CD4-positive, alpha-beta memory T cell (primary cell): ENCODE measurements at places on chromosomes 2 and 18. TPM values are rescaled to one million over a fixed set of nuclear protein-coding genes. Genes with fewer than 3 reads are reported as not detected.

DNA sequence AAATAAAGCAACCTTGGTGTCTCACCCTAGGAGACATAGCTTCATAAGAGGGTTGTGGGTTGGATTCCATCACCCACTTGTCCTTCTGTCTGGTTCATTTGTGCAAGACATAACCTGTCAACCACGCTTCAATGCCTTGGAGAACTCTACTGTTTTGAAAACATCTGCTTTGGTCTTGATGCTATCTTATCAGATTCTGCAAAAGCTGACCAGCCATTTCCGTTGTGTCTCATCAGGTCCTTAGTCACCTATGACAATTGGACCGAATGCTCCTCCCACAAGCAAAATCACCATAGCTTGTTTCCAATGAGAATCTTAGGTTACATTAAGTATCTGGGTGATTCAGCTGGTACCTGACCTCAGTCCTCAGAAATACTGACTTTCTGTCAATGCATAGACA lies 35.4 kb downstream of the STAT4 start:
- H3K27me3 ChIP-seq: no peaks in the 10 kb centered on the region
- H3K4me1 ChIP-seq: peaks cover 42% of the 10 kb centered on the region
- peak overlapping the region; percentile 55 for H3K27ac ChIP-seq

DNA sequence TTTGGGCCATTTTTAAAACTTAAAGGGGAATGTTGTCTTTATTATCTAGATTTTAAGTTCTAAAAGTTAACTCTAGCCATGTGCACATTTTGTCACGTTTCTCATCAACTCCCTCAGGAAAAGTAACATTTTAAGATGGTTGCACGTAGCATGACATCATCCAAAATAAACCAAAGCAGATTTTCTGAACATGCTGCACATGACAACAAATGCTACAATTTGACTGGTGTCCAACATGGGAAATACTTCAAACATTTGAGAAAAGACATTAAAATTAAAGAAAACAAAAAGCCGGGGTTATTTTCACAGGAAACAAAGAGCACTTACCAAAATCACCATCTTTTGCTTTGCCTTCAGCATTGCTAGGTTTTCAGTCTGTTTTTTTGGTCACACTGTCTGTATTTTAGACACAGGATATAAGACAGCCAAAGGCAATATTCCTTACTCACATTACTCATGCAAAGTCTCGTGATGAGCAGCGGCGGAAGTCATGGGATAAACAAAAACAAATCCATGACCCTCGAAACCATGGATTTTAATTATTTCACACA lies 51.3 kb upstream of the RND3 start:
- no peaks in the 10 kb centered on the region for H3K27me3 ChIP-seq
- H3K4me3 ChIP-seq: no peak overlapping the region
- no peak overlapping the region for H3K27ac ChIP-seq
- no peaks in the 10 kb centered on the region for H3K36me3 ChIP-seq

- H3K4me3 ChIP-seq: no peak overlapping the region
- no peaks in the 10 kb centered on the region for H3K4me1 ChIP-seq
- no peaks in the 10 kb centered on the region for H3K27me3 ChIP-seq
- no peaks in the 10 kb centered on the region for H3K36me3 ChIP-seq
- DNase-seq: no peak
These were observed 88.5 kb downstream of the VAPA start for GRCh38 chr18:10002280-10002679.

DNA sequence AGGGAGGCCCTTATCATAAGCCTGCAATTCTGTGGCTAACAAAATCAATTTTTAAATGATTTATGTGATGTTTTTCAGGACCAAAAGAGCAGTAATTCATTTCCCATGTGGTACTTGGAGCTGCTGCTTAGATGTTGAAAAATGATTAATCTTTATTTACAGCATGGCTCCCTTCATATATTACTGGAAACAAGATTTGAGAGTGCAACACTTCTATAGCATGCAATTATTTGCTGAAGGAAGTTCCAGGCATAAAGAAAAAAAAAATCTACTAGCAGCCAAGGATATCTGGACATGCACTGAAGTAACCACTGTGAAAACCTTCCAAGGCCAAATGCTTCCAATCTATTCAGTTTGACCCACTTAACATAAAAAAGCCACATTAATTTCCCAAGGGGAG lies 186.3 kb downstream of the SLC8A1 start:
- no peak overlapping the region for H3K4me3 ChIP-seq
- H3K27ac ChIP-seq: no peak overlapping the region
- H3K36me3 ChIP-seq: no peaks in the 10 kb centered on the region
- no peaks in the 10 kb centered on the region for H3K27me3 ChIP-seq
- no peaks in the 10 kb centered on the region for H3K4me1 ChIP-seq
- DNase-seq: no peak

GRCh38 chr2:223598994-223599639 lies 3.0 kb downstream of the SCG2 start:
- H3K27me3 ChIP-seq: no peaks in the 10 kb centered on the region
- DNase-seq: no peak
- no peak overlapping the region for H3K27ac ChIP-seq
- H3K4me3 ChIP-seq: no peak overlapping the region

GRCh38 chr2:38552259-38552658 lies 50.5 kb downstream of the HNRNPLL start:
- H3K27ac ChIP-seq: no peak overlapping the region
- H3K4me1 ChIP-seq: peaks cover 5% of the 10 kb centered on the region
- no peaks in the 10 kb centered on the region for H3K36me3 ChIP-seq
- no peaks in the 10 kb centered on the region for H3K27me3 ChIP-seq
- H3K4me3 ChIP-seq: no peak overlapping the region

- DNase-seq: no peak
- H3K4me3 ChIP-seq: no peak overlapping the region
- no peaks in the 10 kb centered on the region for H3K36me3 ChIP-seq
- no peaks in the 10 kb centered on the region for H3K4me1 ChIP-seq
These were observed 2.6 kb downstream of the SCN7A start for GRCh38 chr2:166491461-166491860.

The ANO7 gene
- not detected for polyA plus RNA-seq

The ACADL gene
- not detected for polyA plus RNA-seq

The ABCG5 gene
- not detected for polyA plus RNA-seq

The SMC6 gene
- polyA plus RNA-seq: 4.8 TPM

The HOXD3 gene
- polyA plus RNA-seq: not detected

DNA sequence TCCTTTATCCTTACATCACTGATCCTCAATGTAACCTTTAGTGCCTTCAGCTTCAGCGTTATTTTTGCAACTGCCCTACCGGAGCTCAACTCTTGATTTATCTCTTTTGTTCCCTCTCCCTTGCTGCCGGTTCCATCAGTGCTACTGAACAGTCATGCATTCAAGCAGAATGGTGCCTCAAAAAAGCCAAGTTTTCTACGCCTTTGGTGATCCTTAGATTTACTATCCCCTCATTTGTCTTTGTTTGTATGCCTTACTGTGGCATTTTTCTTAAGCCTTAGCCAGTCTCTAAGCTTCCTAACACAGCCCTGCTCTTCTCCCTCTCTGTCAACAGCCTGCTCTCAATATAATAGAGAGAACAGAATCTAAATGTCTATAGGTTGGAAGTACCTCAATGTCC lies 847.7 kb downstream of the CPS1 start:
- no peaks in the 10 kb centered on the region for H3K36me3 ChIP-seq
- no peaks in the 10 kb centered on the region for H3K4me1 ChIP-seq
- no peak overlapping the region for H3K27ac ChIP-seq

DNA sequence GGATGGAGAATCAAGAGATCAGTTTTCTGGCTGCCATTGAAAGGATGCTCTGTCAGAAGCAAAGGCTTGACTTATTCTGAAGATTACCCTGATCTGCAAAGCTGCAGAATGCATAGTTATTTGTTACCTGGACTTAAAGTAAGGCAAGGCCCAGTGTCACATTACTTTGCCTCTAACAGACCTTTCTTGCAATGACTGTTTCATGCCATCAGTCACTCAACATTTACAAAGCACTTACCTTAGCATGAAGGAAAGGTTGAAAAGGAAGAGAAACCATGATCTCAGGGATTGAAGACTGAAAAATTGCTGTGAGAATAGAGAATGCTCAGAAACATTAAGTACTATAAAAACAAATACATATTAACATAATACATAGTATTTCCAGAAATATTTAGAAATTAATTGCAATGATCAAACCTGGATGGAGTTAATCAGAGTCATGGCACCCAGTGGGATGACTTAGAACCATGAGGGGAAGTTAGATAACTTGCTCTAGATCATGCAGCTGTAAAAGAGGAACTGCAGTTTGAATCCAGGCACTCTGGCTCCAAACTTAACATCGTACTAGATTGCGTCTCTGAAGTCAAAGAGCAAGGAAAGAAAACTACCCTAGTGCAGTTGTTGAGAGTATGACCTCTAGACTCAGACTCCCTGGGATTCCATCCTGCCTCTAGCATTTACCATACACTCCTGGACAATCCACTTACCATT lies 26.5 kb upstream of the FAM117B start:
- DNase-seq: no peak
- no peaks in the 10 kb centered on the region for H3K27me3 ChIP-seq
- no peak overlapping the region for H3K4me3 ChIP-seq
- no peaks in the 10 kb centered on the region for H3K36me3 ChIP-seq
- H3K27ac ChIP-seq: no peak overlapping the region

- H3K4me1 ChIP-seq: no peaks in the 10 kb centered on the region
- H3K27ac ChIP-seq: no peak overlapping the region
- no peaks in the 10 kb centered on the region for H3K27me3 ChIP-seq
- no peaks in the 10 kb centered on the region for H3K36me3 ChIP-seq
These were observed 230.6 kb downstream of the EIPR1 start for GRCh38 chr2:3146772-3147650.

DNA sequence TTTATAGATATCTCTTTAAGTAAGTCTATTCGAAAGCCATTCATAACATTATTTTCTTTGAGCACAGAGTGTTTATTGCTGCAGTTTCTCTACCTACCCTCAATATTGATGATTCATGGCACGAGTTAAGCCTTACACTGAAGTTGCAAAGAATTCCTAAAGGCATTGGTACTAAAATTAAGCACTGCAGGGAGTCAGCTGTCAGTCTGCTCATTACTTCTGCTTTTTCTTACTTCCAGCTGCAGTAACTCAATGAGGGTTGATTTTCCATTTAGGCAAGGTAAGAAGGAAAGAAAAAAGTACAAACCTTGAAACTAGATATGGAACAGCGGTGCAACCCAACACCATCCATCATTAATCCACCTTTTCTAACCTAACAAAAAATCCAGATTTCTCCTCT lies 65.2 kb downstream of the RNF152 start:
- DNase-seq: no peak
- no peak overlapping the region for H3K4me3 ChIP-seq
- H3K27me3 ChIP-seq: no peaks in the 10 kb centered on the region
- no peak overlapping the region for H3K27ac ChIP-seq
- peaks cover 2% of the 10 kb centered on the region for H3K4me1 ChIP-seq

- no peak overlapping the region for H3K27ac ChIP-seq
- no peak for DNase-seq
- no peak overlapping the region for H3K4me3 ChIP-seq
- peaks cover 8% of the 10 kb centered on the region for H3K36me3 ChIP-seq
- no peaks in the 10 kb centered on the region for H3K4me1 ChIP-seq
These were observed 32.3 kb upstream of the ASPRV1 start for GRCh38 chr2:69993708-69994107.

- DNase-seq: no peak
- H3K36me3 ChIP-seq: no peaks in the 10 kb centered on the region
- no peak overlapping the region for H3K27ac ChIP-seq
- no peak overlapping the region for H3K4me3 ChIP-seq
- H3K27me3 ChIP-seq: no peaks in the 10 kb centered on the region
- no peaks in the 10 kb centered on the region for H3K4me1 ChIP-seq
These were observed 163.7 kb upstream of the KLHL29 start for GRCh38 chr2:23221236-23221635.

DNA sequence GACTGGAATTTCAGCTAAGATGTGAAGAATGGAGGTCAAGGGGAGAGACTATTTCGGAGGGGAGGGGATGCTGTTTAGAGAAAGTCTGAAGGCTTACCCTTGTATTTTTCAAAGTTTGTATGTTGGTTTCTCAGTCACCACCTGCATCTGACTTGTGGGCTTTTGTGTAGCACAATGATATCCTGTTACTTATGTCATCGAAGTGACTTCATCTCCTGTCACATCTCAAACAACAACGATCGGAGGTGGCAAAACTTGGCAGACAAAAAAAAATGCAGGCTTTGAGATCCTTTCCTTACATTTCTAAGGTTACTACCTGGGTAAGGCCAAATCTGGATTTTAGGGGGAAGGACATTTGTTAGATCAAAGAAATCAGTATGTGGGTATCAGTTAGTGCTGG lies 11.7 kb upstream of the CXCR4 start:
- H3K27me3 ChIP-seq: no peaks in the 10 kb centered on the region
- H3K27ac ChIP-seq: peak overlapping the region; percentile 95
- peaks cover 100% of the 10 kb centered on the region for H3K4me1 ChIP-seq
- H3K4me3 ChIP-seq: no peak overlapping the region

- H3K4me1 ChIP-seq: no peaks in the 10 kb centered on the region
- no peak overlapping the region for H3K27ac ChIP-seq
- no peaks in the 10 kb centered on the region for H3K36me3 ChIP-seq
- DNase-seq: no peak
- H3K4me3 ChIP-seq: no peak overlapping the region
These were observed 36.0 kb downstream of the SMIM21 start for GRCh38 chr18:75391279-75392225.

DNA sequence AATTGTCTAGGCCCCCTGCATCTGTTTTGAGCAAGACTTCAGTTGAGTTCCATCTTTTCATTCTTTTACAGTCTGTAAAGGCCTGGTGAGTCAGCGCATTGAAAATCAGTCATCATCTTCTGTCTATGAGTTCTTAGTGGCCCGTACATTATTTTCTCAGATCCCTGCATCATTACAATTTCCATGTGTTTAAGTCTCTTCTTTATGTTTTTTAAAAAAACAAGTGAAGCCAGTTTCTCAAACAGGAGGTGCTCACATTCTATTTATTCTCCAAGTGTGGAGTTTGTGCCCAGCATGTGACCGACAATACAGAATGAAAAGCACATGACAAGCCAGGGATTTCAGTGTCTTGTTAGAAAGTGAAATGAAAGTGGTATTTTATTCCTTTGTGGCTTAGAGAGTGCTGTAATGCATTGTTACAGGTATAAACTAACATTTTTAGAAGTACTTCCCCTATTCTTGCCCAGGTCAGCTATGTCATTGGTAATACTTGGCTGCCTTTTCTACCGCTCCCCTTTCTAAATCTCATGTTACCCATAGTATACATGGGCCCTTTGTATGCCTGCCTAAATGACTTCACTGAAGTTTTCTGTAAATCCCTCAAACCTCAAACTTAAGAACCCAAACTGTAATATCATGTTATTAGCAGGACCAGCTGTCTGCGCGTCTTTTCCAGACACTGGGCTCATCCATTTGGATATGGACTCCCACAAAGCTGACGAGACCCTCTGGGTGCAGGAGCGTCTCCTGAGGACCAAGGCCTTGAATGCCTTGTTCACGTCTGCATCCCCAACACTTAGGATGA lies 67.6 kb downstream of the FEZ2 start:
- no peak for DNase-seq
- H3K4me3 ChIP-seq: no peak overlapping the region
- no peaks in the 10 kb centered on the region for H3K36me3 ChIP-seq
- H3K4me1 ChIP-seq: no peaks in the 10 kb centered on the region

- peak; percentile 78 for DNase-seq
- no peaks in the 10 kb centered on the region for H3K27me3 ChIP-seq
- H3K4me1 ChIP-seq: peaks cover 18% of the 10 kb centered on the region
- H3K4me3 ChIP-seq: no peak overlapping the region
- no peaks in the 10 kb centered on the region for H3K36me3 ChIP-seq
- H3K27ac ChIP-seq: peak overlapping the region; percentile 70
These were observed 98.7 kb downstream of the PLB1 start for GRCh38 chr2:28594332-28595108.

- no peaks in the 10 kb centered on the region for H3K27me3 ChIP-seq
- peaks cover 51% of the 10 kb centered on the region for H3K4me1 ChIP-seq
These were observed 1.0 kb upstream of the PPP1CB start for GRCh38 chr2:28750316-28751251.

GRCh38 chr2:181145645-181146044 lies 165.2 kb downstream of the UBE2E3 start:
- H3K27ac ChIP-seq: no peak overlapping the region
- no peak overlapping the region for H3K4me3 ChIP-seq
- H3K27me3 ChIP-seq: no peaks in the 10 kb centered on the region
